ENCODE measurements at places on chromosomes 5 and 9. TPM values are rescaled to one million over a fixed set of nuclear protein-coding genes. Genes with fewer than 3 reads are reported as not detected.
A peak's percentile ranks its signal among the peaks of the same experiment; 100 is the strongest.

The CAVIN4 gene
- 0.16 TPM for total RNA-seq

The ADAMTS16 gene
- not detected for total RNA-seq

DNA sequence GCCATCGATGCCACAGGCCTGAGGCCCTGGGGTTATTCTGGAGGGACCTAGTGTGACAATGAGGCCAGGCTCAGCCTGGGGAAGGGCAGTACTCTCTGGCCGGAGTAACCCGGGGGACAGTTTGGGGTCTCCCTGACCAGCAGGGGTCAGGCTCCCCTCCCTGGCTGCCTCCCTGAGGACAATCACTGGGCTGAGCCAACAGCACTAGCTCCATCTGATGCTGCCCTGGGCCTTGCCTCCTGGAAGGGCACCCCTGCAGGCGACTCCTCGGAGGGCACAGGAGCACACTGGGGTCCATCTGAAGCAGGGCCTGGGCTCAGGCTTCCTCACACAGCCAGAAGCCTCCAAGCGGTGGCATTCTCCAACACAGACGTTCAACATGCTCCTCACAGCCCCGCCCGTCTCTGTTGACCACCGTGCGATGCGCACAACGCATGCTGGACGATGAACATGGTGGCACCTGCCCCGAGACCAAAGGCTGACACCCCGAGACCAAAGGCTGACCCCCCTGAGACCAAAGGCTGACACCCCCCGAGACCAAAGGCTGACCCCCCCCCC lies 68.3 kb downstream of the ADAMTS2 start:
- H3K27me3 ChIP-seq, result no peaks in the 10 kb centered on the region
- no peak overlapping the region for H3K27ac ChIP-seq
- no peak for DNase-seq
- no peaks in the 10 kb centered on the region for H3K36me3 ChIP-seq
- no peaks in the 10 kb centered on the region for H3K4me1 ChIP-seq

DNA sequence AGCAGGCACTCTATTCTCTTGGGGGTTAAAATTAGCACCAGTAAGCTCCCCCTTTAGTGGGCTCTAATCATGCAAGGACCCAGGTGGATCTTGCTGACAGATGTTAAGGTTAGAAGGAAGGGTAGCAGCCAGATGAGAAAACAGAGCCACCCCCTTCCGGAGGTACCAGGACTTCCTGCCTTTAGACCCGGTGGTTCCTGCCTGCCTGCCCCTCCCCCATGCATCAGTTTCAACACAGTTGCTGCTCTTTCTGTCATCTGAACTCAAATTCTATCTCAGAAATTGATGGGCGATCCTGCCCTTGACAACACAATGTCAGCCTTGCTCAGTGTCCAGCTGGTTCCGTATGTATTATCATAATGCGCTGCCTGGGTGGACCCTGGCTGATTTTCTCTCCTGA lies 287.3 kb downstream of the EBF1 start:
- peaks cover 10% of the 10 kb centered on the region for H3K4me1 ChIP-seq
- no peak overlapping the region for H3K27ac ChIP-seq
- peaks cover 5% of the 10 kb centered on the region for H3K27me3 ChIP-seq
- no peak overlapping the region for H3K4me3 ChIP-seq
- peak; percentile 36 for DNase-seq

- no peaks in the 10 kb centered on the region for H3K4me1 ChIP-seq
- H3K27ac ChIP-seq, result no peak overlapping the region
- DNase-seq, result no peak
- no peaks in the 10 kb centered on the region for H3K27me3 ChIP-seq
- H3K4me3 ChIP-seq, result no peak overlapping the region
- no peaks in the 10 kb centered on the region for H3K36me3 ChIP-seq
These were observed 275.3 kb downstream of the HTR1A start for GRCh38 chr5:63686938-63687337.

The ZNF346 gene
- 22.8 TPM for total RNA-seq

DNA sequence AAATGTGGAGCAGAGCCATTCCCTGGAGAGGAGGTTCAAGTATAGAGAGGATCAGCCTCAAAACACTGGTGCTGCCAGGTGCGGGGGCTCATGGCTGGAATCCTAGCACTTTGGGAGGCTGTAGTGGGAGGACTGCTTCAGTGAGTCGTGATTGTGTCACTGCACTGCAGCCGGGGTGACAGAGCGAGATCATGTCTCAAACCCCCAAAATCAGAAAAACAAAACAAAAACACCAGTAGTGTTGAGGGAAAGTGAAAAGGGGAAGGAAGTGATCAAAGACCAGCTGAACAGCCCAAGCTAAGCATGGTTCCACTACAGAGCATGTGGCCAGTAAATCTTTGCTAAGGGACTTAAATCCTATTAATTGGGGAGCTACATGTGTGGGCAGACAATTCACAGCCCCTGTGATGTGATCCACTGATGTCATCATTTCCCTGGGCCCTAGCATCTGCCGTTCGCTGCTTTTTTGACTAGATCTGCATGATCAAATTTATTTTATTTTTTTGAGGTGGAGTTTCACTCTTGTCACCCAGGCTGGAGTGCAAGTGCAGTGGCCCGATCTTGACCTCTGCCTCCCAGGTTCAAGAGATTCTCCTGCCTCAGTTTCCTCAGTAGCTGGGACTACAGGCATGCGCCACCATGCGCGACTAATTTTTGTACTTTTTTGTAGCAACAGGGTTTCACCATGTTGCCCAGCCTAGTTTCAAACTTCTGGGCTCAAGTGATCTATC lies 2.7 kb upstream of the PCBD2 start:
- peaks cover 3% of the 10 kb centered on the region for H3K4me1 ChIP-seq
- no peak for DNase-seq
- H3K36me3 ChIP-seq, result peaks cover 25% of the 10 kb centered on the region
- no peak overlapping the region for H3K27ac ChIP-seq
- no peaks in the 10 kb centered on the region for H3K27me3 ChIP-seq
- H3K4me3 ChIP-seq, result no peak overlapping the region

The GABRA1 gene
- not detected for total RNA-seq

DNA sequence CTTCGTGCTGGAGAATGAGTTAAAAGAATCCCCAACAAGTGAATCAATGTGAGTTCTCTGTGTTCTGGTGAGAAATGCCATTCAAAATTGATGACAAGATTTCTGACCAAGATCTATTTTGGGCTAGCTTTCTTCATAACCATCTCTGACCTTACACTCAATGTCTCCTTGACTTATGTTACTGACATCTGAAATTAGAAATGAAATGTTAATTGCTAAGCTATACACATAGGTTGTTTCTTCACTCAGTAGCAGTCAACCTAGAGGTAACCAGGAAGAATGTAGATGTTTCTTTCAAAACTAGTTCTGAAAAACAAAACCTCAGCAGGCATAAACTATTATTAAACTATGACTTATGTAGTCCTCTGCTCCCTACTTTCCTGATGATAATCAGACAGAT lies 2220.7 kb upstream of the C9orf72 start:
- no peak overlapping the region for H3K4me3 ChIP-seq
- no peaks in the 10 kb centered on the region for H3K36me3 ChIP-seq
- H3K27ac ChIP-seq, result no peak overlapping the region
- H3K27me3 ChIP-seq, result no peaks in the 10 kb centered on the region
- H3K4me1 ChIP-seq, result no peaks in the 10 kb centered on the region
- no peak for DNase-seq

The IGIP gene
- total RNA-seq, result 5.0 TPM

GRCh38 chr9:37010976-37011375 lies 23.1 kb downstream of the PAX5 start:
- H3K4me3 ChIP-seq, result no peak overlapping the region
- H3K36me3 ChIP-seq, result no peaks in the 10 kb centered on the region
- no peak overlapping the region for H3K27ac ChIP-seq

GRCh38 chr9:80157561-80157983 lies 585.8 kb downstream of the TLE4 start:
- no peak for DNase-seq
- no peaks in the 10 kb centered on the region for H3K27me3 ChIP-seq
- no peaks in the 10 kb centered on the region for H3K36me3 ChIP-seq

GRCh38 chr5:73274881-73275663 lies 102.1 kb downstream of the TMEM174 start:
- H3K27me3 ChIP-seq, result peaks cover 20% of the 10 kb centered on the region
- no peak for DNase-seq
- H3K36me3 ChIP-seq, result no peaks in the 10 kb centered on the region
- no peak overlapping the region for H3K27ac ChIP-seq
- no peak overlapping the region for H3K4me3 ChIP-seq
- no peaks in the 10 kb centered on the region for H3K4me1 ChIP-seq

The FOXD4L4 gene
- not detected for total RNA-seq

DNA sequence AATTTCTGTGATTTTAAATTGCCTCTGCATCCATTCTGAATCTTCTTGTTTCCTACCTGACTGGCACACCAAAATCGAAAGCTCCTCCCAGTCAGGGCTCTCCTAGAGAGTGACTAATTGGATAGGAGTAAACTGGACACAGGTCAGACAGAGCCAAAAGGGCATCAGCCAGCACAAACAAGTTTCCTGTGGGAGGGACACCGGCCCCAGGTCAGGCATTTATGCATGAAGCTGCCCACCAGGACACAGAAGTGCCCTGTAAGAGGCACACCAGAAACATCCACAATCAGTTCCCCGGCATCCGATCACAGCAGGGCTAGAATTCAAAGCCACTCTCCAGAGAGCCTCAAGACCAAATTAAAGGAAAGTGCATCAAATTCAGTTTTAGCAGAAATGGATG lies 78.4 kb downstream of the SFXN1 start:
- no peak overlapping the region for H3K4me3 ChIP-seq
- H3K36me3 ChIP-seq, result no peaks in the 10 kb centered on the region
- no peaks in the 10 kb centered on the region for H3K4me1 ChIP-seq
- H3K27me3 ChIP-seq, result no peaks in the 10 kb centered on the region

The PCDHB2 gene
- not detected for total RNA-seq

GRCh38 chr5:133203317-133204305 lies 151.8 kb downstream of the HSPA4 start:
- no peak for DNase-seq
- H3K27me3 ChIP-seq, result no peaks in the 10 kb centered on the region
- H3K27ac ChIP-seq, result no peak overlapping the region
- H3K36me3 ChIP-seq, result no peaks in the 10 kb centered on the region

The FUT7 gene
- total RNA-seq, result 7.7 TPM

Measured in T-cell (primary cell).